Muscle of arm (tissue), 14 donors: ENCODE measurements at places on chromosomes 4 and X. TPM values are rescaled to one million over a fixed set of nuclear protein-coding genes. Genes with fewer than 3 reads are reported as not detected.
A peak's percentile ranks its signal among the peaks of the same experiment; 100 is the strongest.

- DNase-seq: no peak
Observed at GRCh38 chr4:173272996-173273395, 61.2 kb downstream of the HMGB2 start.

GRCh38 chrX:47174376-47174775 is 19.3 kb upstream of the UBA1 start:
- no peak for DNase-seq

- peak; percentile 61 for DNase-seq
Observed at GRCh38 chr4:73729534-73730165, 10.7 kb upstream of the CXCL8 start.

DNA sequence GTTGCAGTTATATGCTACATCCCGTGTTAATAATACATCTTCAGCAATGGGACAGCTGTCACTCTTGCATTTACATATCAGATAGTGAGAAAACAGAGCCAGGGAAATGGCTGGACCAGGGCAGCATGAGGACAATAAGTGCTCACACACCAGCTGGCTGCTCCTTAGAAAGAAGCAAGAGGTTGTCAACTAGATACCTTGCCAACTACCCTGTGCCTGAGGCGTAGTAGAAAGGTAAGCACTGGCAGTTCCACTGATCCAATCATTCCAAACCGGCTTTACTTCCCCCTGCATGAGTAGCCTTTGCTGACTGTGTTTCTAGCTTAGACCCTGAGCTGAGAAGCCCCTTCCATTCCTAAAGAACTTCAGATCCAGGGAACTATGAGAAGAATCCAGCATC is 52.2 kb upstream of the FGF13 start:
- DNase-seq: no peak

The PRRG1 gene
- polyA plus RNA-seq: not detected

The VCX3A gene
- not detected for polyA plus RNA-seq

DNA sequence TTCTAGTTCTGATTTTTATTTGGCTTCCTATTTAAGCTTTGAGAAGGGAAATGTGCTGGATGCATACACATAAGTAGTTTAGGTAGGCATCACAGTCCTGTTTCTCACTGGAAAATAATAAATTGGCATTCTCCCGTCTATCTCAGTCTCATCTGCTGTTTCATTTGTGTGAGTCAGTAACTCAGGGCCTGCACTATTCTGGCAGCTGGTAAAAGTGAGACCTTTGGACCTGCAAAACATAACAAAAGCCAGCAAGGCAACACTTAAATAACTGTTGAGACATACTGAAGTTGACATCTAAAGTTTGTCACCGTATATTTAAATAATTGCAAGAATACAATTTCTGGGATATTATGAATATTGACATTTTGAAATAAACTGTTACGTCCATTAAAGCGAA is 8.6 kb upstream of the UBQLN2 start:
- DNase-seq: no peak

DNA sequence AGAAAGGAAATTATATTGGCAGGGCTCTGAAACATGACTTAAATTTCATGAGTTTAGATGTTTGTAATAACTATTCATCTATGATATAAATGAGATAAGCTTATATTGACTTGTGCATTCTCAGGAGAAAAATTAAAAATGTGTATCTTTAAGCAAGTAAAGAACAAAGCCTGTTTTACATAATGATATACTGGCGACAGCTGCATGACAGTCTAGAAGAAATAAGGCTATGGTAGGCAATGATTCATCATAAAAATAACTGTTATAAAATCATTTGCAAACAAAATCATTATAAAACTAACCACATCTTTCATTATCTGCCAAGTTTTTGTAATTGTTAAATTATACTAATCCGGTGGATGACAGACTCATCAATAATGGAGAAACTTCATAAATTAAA is 188.1 kb downstream of the ADAM29 start:
- no peak for DNase-seq

DNA sequence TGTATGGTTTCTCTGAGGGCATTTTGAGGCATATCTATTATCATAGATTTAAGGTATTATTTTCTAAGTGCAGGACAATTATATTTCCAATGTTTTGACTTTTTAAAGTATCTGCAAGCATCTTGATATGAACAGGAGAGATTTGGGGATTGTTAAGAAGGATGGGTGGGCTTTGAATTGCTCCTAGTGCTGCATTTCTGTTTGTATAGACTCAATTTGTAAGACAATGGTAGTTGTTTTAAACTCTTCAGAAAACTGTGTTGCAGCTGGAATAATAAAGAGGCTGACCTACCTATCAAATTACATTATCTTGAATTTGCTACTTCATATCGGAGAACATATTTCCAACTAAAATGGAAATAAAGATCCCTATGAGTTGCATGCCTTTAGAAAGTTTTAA is 570.3 kb downstream of the ADGRL3 start:
- no peak for DNase-seq

The TCEANC gene
- 5.0 TPM for polyA plus RNA-seq

- peak; percentile 65 for DNase-seq
Observed at GRCh38 chr4:158810487-158811215, 41.8 kb downstream of the FNIP2 start.

The RASGEF1B gene
- polyA plus RNA-seq: 11.2 TPM

The HSFX3 gene
- polyA plus RNA-seq: 0.92 TPM

GRCh38 chrX:117628381-117628780 is 488.2 kb downstream of the KLHL13 start:
- DNase-seq: no peak

The CENPVL2 gene
- polyA plus RNA-seq: not detected

GRCh38 chrX:141180851-141181250 is 3.9 kb upstream of the LDOC1 start:
- DNase-seq: no peak

- no peak for DNase-seq
Observed at GRCh38 chr4:39662683-39663082, 24.0 kb upstream of the SMIM14 start.

- no peak for DNase-seq
Observed at GRCh38 chr4:98150092-98150761, 7.0 kb upstream of the STPG2 start.

The MAGEB5 gene
- polyA plus RNA-seq: not detected

GRCh38 chr4:171644430-171645057 is 168.7 kb upstream of the GALNTL6 start:
- no peak for DNase-seq

The PTCHD1 gene
- 0.80 TPM for polyA plus RNA-seq

DNA sequence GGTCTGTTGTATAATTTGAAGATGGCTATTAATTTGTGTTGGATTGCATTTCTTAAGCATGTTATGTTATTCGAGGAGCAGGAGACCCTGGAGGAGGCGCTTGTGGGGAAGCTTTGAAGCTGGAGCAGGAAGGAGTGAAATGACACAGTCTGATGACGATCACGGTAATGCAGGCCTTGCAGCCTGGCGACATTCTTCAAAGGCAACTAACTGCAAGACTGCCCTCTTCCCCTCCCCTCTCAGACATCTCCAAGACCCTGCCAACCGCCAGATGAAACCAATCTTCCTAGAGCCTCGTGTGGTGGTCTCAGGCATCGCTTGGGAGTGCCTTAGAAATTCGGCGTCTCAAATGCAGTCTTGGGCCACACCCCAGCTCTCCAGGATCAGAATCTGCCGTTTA is 16.1 kb downstream of the CLCN4 start:
- peak; percentile 32 for DNase-seq

- DNase-seq: no peak
Observed at GRCh38 chr4:42268824-42269223, 116.4 kb upstream of the BEND4 start.

The HTN1 gene
- polyA plus RNA-seq: not detected

DNA sequence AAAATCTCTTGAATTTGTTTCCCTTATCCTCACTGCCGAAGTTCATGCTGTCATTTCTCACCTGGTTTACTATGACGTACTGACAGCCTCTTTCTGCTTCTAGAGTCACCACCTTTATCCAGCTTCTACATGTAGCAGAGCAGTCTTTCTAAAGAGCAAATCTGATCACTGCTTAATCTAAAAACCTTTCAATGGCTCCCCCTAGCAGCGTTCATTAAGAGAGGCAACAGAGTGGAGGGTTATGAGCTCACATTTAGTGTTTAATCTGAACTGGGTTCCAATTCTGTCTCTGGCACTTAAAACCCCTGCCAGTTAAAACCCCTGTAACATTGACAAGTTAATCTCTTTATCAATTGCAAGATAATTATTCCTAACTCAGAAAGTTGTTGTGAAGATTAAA is 4.4 kb downstream of the RBPJ start:
- no peak for DNase-seq

The GABRQ gene
- polyA plus RNA-seq: not detected

The FTSJ1 gene
- polyA plus RNA-seq: 22.8 TPM

The MRPS18C gene
- polyA plus RNA-seq: 61.0 TPM
